Epithelial cell of esophagus (primary cell): ENCODE measurements at places on chromosomes 3 and 15.

GRCh38 chr3:25831578-25831977 lies 41.7 kb downstream of the OXSM start:
- peak; percentile 42 for DNase-seq

DNA sequence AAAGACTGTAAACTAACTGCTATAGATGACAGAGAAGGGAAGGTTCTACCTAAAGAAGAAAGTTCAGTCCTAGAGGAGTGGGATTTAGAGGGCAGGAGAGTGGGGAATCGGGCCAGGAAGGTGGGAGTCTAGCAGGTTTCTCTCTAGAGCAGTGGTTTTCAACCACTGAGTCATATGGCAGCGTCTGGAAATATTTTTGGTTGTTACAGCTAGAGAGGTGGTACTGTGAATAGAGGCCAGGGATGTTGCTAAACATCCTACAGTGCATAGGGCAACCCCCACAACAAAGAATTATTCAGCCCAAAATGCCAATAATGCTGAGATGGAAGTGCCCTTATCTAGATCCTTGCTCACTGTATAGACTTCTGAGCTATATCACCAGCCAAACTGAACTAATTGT lies 28.7 kb downstream of the ATP1B3 start:
- DNase-seq, result no peak

DNA sequence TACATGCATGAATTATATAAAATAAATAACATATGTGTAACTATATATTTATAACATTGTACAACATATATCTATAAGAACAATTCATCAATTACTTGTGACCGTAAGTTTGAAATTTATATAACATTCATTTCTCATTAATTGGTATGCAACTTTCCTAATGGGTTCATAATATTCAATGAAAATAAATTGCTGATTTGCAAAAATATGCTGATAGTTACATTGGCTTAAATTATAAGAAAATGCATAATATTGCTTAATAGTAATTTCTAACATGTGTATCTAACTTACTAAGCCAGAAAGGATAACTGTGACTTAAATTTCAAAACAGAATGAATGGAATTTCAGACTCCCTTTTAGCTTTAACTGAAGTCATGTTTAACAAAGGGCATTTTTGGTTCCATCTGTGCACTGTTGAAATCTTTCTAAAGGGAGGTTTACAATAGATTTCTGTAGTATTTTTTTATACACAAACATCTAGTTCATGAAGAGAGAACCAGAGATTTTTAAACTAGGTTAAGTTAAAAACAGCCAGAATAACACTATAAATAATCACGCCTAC lies 310.9 kb downstream of the TBC1D5 start:
- DNase-seq, result no peak

DNA sequence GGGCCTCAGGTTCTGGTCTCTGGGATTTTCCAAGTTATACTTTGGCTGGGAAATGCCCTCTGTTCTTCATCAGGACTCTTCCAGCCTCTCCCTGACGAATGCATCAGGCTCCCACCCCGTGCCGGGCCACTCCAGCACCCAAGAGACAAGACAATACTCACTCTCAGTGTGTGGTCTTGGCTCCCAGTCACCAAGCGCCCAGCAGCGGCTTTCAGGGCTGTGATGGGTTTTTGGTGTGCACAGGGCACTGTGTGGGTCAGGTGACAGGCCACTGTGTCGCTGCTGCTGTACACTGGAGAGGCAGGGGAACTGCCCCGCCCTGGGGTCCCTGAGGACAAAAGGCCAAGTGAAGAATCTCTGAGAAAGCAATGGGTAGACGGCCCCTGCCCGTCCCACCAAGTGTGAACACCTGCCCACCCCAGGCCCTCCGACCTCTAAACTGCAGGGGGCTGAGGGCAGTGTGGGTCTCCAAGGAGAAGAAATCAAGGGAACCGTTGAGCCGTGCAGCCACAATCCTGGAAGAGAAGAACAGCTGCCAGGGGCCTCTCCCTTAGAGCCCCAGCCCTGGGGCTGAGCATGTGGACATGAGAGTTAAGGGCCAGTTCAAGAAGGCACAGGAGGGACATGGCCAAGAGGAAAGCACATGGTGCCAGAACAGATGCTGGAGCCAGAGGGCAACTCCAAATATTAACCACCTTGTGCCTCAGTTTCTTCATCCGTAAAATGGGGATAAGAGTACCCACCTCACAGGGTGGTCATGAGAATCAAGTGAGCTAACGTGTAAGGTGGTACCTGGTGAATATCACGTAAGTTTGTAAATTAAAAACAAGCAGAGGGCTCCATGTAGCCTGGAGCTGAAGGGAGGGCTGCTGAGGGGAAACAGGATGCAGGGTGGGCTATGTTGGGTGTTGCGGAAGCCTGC lies 34.1 kb downstream of the PTPN23 start:
- DNase-seq, result no peak

- no peak for DNase-seq
Observed at GRCh38 chr3:112115161-112115739, 17.8 kb downstream of the GCSAM start.

DNA sequence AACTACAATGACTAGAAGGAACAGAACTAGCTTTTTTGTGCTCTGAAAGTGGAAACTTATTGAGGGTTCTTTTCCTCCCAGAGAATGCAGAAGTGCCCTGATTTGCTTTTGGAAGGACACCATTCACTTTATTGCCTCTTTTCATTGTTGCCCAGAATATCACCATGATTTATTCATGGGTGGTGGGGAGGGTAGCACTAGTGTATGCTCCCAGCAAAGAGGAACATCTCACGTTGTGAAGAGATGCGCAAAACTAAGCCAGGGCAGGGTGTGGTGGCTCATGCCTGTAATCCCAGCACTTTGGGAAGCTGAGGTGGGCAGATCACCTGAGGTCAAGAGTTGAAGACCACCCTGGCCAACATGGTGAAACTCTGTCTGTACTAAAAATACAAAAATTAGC lies 31.4 kb downstream of the FLNB start:
- no peak for DNase-seq

- DNase-seq, result peak; percentile 78
Observed at GRCh38 chr3:129690406-129690805, 83.9 kb upstream of the PLXND1 start.
